ENCODE measurements at places on chromosomes 7 and 10.
A peak's percentile ranks its signal among the peaks of the same experiment; 100 is the strongest.

DNA sequence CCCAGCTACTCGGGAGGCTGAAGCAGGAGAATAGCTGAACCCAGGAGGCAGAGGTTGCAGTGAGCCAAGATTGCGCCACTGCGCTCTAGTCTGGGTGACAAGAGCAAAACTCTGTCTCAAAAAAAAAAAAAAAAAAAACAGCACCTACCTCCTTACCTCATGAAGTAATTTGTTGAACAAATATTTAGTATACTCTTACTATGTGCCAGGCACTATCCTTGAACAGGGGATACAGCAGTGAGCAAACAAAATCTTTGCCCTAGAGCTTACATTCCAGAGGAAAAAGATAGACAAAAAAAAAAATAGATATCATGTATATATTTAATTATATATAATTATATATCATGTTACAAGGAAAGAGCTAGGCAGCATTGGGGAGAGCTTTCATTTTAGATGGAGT, 36.4 kb upstream of the HERPUD2 start:
- DNase-seq: no peak

DNA sequence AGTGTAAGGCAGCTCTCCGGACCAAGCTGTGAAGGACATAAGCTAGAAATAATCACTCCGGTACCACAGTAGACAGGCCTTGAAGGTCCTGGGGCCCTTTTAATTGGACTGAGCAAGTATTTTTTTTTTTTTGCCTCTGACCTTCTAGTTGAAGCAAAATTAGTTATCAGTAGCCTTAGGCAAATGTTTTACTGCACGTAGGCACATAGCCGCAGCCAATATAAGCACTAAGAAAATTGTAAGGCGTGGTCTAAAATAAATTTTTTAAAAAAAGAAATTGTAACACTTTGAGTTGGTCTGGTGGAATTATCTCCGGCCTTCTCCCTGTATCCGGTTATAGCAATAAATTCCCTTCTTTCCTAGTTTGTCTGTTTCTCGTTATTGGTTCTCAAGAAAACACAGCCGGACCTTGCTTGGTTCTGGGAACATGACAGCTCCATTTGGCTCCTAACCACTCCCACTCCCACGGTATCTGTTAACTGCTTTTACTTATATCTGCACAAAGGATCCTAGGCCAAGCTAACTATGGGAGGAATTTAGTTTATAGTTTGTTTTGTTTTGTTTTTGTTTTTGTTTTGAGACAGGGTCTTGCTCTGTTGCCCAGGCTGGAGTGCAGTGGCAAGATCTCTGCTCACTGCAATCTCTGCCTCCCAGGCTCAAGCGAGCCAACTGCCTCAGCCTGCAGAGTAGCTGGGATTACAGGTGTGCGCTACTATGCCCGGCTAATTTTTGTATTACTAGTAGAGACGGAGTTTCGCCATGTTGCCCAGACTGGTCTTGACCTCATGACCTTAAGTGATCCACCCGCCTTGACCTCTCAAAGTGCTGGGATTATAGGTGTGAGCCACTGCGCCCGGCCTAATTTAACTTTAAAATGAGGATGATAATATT, 124.4 kb upstream of the KIF5B start:
- DNase-seq: no peak

GRCh38 chr7:120806669-120807068, 51.3 kb downstream of the TSPAN12 start:
- no peak for DNase-seq

DNA sequence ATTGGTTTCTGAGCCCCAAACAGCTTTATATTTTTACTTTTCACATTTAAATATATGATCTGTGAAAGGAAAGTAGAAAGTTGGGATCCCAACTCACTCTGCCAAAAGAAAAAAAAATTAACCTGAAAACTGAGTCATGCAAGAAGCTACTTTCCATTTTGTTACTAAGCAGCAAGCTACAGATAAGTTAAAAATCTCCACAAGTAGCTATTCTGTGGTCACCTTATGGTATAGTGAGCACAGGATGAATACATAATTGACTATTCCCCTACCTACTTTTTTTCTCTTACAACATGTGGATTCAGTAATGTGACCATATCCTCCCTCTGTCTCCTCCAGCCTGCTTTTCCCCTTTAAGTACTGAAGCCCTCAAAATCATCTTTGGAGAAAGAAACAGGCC, 30.3 kb upstream of the CREB3L2 start:
- no peak for DNase-seq

GRCh38 chr7:36911788-36912187, 187.5 kb upstream of the AOAH start:
- DNase-seq: no peak

DNA sequence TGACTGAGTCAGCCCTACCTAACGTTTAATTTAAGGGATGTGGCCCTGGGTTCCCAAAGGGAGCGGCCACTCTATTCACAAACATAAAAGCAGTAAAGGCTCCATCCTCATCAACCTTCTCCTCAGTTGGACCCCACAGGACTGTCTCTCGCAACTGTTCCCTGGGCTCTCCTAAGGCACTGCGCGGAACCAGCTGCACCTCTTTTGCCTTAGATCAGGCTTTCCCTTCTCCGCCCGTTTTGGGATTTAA, 689 bp upstream of the GTPBP4 start:
- DNase-seq: no peak

- no peak for DNase-seq
Measured at GRCh38 chr10:61608255-61609033, 54.3 kb upstream of the CABCOCO1 start.

DNA sequence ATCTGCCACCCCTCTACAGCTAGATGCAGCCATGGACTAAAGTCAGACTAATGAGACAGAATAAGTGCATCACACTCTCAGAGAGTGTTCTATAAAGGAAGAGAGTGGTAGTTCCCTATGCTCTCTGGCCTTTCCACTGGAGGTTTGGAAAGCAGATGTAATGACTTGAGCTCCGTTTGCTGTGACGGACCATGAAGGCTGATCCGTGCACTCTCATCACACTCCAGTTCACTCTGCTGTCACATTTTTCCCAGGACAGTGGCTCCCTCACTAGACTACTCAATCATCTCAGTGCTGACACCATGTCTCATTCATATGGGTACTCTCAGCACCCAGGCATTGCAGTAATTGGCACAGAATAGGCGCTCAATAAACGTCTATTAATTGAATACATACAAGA, 20.4 kb downstream of the TRDMT1 start:
- no peak for DNase-seq

GRCh38 chr7:39589323-39590111, 23.3 kb downstream of the YAE1 start:
- DNase-seq: peak; percentile 86

DNA sequence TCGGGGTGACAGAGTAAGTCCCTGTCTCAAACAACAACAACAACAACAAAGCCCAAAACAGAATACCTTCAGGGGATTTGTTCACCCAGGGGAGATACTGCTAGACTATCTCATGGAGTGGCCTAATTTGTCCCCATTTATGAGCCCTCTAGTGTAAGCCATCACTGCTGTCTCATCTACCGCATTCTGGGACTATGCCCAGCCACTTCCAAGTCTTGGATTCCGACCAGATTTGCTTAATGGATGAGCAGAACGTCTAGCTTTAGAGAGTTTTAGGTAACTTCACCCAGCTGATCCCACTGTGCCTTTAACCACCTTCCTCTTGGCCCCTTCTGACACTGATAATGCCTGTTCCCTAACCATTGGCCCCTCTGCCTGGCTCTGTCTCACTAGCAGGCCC, 47.1 kb downstream of the PAPSS2 start:
- no peak for DNase-seq

DNA sequence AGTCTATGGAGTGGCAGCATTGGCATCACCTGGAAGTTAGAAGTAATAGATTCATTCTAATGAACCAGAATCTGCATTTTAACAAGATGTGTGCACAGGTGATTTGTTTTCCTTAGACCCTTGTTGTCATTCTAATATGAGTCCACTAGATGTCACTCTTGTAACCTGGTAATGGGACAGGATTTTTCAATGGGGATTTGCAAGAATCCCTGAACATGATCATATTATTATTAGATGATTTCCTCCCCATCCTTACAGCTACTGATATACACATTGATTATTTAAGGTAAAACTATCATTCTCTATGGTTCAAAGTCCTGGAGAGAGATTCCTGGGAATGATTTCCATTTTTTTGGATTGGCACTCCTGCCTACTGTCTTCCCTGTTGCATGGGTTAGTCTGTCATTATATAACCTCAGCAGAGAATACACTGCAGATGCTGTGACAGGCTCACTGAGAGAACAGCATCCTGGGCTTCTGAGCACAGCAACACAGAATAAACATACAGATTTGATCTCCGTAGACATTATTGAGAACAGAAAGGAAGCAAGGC, 194.9 kb downstream of the SUGCT start:
- no peak for DNase-seq

DNA sequence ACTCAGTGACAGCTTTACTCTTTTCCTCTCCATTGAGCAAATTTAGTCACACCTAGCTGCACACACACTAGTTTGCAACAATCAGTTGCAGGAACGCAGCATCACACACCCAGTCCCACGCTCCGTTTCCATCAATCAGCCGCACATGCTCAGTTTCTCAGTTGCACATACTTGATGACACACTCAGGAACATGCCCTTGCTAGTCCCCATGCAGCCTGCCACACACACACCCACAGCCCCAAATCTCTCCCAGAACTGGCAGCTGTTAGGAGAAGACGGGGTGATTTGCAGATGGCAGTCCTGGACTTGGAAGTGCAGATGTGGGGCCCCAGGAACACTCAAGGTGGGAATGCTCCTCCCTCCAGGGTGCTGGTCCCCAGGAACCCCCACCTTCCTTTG, 7.7 kb downstream of the LBX1 start:
- no peak for DNase-seq

GRCh38 chr7:48734695-48735406, 189.5 kb upstream of the CDC14C start:
- no peak for DNase-seq

GRCh38 chr7:13603661-13604060, 385.8 kb downstream of the ETV1 start:
- DNase-seq: no peak

GRCh38 chr10:63219749-63220148, 86.6 kb downstream of the NRBF2 start:
- no peak for DNase-seq

DNA sequence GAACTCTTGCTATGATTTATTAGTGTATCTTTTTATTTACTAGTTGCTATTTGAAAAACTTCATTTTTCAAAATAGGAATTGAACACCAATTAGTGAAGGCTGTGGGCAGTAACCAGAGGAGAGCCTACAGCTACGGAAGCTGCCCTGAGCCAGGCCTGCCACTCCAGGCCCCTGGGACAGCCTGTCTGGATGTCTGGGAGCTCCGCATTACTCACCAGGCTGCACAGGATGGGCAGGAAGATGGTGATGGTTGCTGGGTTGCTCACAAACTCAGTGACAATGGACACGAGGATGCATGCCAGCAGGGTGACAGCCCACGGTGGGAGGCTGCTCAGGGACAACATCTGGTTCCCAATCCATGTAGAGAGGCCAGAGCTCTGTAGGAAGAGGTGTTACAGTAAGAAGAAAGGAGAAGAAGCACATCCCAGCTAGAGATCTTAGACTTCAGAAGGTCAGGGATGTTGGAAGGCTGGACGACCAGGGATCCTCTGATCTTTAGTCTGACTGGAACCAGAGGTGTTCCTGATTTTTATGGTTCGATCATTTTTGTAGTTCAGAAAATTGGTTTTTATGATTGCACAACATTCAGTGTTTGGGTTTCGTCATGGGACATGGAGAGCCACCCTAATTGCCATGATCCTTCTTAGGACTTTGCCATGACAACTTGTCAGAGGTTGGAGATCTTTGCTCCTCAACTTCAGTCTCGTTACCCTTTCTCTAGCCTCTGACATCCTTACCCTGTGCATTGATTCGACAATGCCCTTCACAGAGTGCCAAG, 23.2 kb downstream of the STMP1 start:
- no peak for DNase-seq

DNA sequence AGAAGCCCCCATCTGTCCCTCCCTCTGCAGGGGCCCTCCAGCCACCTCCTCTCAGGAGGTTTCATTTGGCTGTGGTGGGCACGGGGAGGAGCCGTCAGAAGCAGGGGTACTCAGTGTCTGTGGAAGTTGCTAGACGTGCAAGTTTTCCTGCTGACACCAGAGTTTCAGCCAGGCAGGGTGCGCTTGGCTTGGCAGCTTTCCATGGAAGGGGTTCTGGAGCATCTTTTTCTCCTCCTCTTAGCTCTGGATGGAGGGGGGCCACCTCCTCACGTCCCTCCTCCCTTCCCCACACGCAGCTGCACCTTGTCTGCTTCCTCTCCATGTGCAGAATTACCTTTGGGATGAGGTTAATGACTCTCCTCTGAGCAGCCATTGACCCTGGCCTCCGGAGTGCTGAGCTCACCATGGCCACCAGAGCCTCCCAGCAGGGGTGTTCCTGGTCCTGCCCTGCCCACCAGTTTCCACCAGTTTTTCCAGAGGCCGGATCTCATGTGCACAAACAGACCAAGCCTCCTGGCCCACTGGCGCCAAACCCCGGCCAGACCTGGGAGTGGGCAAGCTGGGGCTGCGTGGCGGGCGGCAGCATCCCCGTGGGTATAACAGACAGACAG, 579.8 kb upstream of the FOXK1 start:
- no peak for DNase-seq

DNA sequence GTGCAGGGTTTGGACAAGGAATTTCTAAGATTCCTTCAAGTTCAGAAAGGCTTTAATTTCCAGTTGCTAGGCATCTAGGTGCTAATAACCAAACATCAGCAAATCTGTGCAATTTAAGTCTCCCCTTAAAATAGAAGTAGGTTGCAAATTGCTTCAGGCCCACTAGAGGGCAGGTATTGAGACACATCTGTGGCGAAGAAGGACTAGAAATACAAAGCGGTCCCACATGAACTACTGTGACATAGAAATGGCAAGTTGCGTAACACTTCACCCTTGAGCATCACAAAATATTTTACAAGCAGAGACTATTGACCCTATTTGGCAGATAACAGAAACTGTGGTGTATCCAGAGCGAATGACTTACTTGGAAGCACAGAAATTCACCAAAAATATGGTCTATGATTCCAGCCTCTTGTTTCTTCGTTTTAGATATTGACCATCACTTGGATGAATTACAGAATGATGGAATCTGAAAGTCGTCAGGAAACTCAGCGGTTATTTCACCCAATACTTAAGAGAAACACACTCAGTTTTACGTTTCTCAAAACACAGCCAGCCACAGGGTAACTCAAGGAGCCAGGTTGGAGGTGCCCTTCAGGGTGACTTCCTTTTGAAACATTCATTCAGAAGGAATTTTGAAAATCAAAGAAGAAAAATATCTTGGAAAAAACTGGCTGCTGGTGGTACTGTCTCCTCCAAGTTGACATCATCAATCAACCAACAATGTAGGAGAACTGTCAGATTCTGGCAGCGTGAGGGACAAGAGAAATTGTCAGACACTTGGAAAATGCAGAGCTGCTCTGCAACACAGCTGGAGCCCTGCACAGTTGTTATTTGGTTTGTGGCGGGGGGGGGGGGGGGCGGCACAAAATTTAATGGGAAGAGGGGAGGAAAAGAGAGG, 256.3 kb upstream of the MINDY3 start:
- DNase-seq: no peak

DNA sequence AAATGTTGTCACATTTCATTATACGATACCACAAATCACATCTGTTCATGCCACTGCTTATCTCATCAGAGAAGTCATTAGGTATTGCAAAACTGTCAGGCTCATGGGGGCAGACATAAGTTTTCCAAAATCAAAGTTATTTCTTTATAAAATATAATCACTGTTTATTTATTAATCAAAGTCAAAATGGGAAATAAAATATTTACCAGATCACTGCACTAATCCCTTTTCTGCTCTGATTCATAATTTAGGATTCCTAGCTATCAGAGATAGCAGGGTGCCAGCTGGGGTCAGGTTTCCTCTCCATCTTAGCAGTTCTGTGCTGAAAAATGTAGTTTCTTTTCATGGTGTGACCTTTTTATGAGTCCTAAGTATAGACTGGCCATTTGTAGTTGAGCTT, 117.7 kb upstream of the LANCL2 start:
- DNase-seq: no peak

GRCh38 chr10:133124357-133125211, 35.4 kb upstream of the KNDC1 start:
- DNase-seq: no peak

All from activated CD8-positive, alpha-beta memory T cell treated with anti-CD3 and anti-CD28 coated beads, Interleukin-2, amount 10 ng/mL, durations not matched to agents 7 days and 5 days (primary cell).